ENCODE measurements at places on chromosomes 5 and 9.

GRCh38 chr5:176628406-176629228 lies 1.7 kb downstream of the SNCB start:
- DNase-seq, result no peak

GRCh38 chr5:97628031-97628430 lies 445.0 kb upstream of the RIOK2 start:
- no peak for DNase-seq

DNA sequence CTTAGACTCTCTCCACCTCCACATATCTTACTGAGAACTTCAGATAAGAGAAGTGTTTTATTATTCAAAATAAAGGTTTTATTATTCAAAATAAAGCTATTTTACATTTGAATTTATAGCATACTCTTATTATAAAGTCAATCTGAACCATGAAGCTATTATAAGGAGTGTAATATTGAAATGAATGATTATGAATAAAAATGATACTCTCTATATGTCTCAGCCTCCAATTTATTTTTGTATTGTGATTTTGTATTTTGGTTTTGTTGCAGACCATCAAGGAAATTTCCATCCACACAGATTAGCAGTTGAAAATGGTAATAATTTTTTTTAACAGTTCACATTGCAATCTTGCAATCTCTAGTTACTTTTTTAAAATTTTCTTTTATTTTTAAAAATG lies 10.2 kb downstream of the FOCAD start:
- DNase-seq, result no peak

DNA sequence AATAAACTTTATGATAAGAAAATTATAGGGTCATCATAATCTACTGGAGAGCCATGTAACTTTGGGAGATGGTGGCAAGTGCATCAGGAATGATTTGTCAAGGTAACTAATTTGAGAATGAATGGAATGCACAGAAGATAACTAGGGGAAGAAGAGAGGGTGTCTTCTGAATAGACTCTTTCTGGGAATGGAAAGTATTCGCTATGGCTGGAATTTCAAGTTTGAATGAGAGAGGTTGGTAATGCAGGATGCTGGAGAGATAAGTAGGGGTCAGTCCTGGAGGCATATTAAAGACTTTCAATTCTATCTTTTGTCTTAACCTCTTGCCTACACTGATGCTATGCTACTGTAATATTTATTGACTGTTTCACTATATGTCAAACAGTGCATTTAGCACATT lies 714.2 kb downstream of the CETN3 start:
- no peak for DNase-seq

DNA sequence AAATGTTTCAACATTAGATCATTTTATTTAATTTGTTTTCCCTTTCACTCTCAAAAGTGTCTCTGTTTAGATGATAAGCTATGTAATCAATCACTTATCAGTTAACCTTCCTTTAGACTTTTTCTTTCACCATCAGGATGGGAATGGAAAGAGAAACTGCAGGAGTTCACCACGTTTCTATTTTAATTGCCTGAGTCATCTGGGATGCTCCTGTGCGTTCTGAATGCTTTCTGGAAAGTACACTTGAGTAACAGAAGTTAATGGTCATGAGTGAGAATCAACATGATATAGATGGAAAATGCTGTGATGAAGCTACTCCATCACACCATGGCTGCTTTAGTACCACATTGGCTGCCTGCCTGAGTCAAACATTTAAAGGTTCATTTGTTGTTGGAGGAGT lies 783.3 kb upstream of the CDH9 start:
- DNase-seq, result no peak

GRCh38 chr5:66015196-66015960 lies 89.0 kb downstream of the ERBIN start:
- DNase-seq, result no peak

DNA sequence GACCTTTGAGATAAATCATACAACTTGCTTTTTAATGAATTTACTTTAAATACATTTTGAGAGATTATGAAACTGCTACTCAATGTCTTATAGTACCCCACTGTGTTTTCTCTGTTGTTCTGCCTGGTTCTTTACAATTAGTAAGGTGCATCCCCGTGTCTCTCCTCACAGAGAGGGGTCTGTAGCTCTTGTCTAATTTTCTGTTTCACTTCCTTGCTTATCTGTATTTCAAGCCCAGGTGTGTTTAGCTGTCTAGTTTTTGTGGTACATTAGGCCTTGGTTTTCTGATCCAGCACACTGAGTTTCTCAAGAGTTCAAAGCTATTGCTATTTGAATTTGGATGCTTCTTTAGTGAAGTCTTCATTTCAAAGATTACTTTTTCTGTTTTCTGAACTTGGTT lies 105.1 kb downstream of the MAST4 start:
- DNase-seq, result no peak

DNA sequence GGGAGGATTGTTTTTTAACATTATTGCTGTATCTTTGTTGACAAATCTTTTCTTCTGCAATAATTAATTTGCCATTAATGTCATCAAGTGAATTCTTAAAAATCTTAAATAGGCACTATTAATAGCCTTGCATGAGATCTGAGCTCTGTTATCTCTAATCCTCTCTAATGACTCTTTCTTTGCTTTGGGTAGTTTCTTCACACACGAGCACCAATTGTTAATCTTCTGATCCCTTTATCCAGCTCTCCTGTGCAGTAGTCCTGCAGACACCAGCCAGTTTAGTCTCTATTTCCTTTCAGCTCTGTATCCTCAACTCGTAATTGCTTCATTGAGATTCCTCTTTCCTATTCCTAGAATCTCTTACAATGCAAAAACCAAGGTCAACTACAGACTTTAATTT lies 8.1 kb downstream of the SPINK14 start:
- DNase-seq, result no peak

DNA sequence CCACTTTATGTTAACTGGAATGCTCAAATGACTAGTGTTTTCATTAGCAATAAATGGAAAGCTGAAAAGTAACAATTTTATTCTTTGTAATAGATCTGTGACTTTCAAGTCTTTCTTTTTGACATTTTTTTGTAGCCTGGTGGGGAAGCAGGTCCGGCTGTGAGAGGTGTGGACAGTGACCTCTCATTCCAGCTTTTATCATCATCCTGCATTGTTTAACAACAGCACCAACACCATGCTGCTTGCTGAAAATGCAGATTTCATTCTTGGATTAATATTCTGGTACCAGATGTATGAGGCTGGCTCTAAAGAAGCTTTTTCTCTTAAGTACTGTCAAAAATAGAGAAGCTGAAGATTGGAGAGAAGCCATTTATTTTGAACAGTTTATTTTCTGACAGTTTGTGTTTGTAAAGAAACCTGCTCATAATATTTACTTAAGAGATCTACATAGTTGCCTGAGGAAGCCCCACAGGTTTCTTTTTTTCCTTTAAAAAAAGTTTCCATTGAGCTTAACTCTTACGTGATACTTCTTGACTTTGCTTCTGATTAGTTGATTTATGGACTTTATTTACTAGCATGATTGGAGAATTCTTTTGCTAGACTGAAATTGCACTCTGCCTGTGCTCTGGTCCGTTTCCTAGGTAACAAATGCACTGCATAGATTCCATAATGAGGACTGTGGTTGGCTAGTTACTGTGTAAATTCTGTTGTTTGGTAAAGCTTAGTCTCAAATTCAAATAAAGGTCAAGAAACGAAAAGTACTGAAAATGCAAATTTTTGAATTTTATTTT lies 3.4 kb downstream of the KIAA1958 start:
- DNase-seq, result no peak

DNA sequence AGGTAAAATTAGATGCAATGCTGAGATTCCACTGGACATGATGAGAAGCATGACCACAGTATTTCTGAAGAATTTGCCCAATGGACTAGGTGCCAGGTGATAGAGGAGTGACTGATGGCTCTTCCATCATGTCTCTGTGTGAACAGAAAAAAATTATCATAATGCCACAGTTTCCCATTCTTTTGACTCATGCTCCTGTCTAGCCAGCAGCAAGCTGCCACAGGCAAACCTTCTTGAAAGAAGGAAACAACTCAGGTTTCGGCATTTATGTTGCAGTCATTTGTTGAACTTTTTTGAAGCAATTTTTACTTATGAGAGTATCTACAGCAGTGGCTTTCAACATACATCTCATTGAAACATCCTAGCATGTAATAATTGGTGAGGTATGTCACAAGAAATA lies 284.8 kb upstream of the CD180 start:
- no peak for DNase-seq

DNA sequence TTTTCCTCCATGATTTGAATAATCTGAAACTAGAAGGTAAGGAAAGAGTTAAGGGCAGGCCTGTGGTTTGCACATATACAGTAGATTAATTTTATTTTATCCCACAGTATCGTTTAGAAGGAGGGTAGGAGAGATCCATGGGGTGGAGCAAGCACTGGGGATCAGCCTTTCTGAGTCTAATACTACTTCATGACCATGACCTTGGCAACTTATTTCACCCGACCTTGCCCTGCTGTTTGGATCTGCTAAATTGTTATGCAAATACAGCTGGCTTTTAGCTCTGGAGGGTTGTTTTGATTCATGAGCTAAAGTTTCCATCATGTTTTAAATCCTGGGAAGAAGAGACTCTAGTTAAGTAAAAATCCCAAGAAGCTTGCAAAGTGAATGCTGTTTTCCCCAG lies 864 bp upstream of the GRIN3A start:
- no peak for DNase-seq

DNA sequence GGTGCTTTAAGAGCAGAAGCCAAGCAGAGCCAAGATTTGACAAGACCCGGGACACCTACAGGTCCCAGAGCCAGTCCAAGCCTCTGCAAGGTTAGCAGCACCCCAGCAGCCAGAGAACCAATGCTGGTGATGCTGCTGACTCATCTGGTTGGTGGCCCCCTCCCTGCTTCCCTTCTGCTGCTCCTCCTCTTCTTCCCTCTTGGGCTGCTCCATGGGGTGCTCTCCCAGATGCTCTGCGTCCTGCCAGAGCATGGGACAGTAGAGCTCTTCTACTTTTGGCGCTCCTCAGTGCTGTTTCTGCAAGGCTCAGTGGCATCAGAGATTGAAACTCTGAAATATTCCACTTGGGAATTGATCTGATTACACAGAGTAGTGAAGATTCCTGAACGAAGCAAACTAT lies 76.1 kb upstream of the SAP30L start:
- DNase-seq, result no peak

GRCh38 chr5:50738864-50739263 lies 72.4 kb downstream of the PARP8 start:
- no peak for DNase-seq

- no peak for DNase-seq
These were observed 8.6 kb upstream of the PCDHB1 start for GRCh38 chr5:141042555-141042954.

- no peak for DNase-seq
These were observed 88.6 kb upstream of the FBN2 start for GRCh38 chr5:128626536-128627090.

GRCh38 chr5:121033334-121033733 lies 569.2 kb downstream of the PRR16 start:
- DNase-seq, result no peak

DNA sequence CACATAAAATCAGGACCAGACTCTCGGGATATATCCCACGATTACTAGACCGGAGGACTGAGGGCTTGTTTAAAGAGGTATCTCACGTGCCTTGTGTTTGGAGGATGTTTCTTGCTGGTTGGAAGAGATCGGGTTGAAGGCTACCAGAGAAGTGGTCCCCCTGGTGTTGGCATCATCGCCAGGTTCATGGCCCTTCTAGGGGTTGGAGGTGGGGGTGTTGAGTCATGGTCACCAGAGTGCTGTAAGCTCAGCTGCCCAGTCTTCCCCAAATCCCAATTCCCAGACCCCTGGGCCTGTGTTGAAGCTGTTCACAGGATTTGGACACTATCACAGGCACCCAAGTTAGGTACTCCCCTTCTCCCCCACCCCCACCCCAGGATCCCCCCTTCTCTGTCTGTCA lies 29.1 kb upstream of the PRDM12 start:
- DNase-seq, result no peak

DNA sequence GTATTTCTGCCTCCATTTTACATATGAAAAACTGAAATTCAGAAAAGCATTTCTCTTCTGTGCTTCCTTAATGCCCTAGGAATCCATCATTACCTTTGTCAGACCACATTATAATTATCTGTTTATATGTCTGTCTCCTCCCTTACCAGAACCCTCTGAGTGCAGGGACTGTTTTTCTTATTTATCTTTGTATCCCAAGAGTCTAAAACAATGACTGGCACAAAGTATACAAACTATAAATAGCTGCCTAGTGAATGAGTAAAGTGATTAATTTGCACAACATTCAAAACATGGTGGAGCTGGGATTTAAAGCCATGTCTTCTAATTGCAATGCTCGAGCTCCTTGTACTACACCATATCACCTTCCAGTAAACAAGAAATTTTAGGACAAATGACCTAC lies 49.3 kb upstream of the HK3 start:
- DNase-seq, result no peak

GRCh38 chr5:160382346-160382745 lies 11.9 kb upstream of the C1QTNF2 start:
- DNase-seq, result no peak

GRCh38 chr5:93894601-93895354 lies 153.4 kb upstream of the POU5F2 start:
- no peak for DNase-seq

DNA sequence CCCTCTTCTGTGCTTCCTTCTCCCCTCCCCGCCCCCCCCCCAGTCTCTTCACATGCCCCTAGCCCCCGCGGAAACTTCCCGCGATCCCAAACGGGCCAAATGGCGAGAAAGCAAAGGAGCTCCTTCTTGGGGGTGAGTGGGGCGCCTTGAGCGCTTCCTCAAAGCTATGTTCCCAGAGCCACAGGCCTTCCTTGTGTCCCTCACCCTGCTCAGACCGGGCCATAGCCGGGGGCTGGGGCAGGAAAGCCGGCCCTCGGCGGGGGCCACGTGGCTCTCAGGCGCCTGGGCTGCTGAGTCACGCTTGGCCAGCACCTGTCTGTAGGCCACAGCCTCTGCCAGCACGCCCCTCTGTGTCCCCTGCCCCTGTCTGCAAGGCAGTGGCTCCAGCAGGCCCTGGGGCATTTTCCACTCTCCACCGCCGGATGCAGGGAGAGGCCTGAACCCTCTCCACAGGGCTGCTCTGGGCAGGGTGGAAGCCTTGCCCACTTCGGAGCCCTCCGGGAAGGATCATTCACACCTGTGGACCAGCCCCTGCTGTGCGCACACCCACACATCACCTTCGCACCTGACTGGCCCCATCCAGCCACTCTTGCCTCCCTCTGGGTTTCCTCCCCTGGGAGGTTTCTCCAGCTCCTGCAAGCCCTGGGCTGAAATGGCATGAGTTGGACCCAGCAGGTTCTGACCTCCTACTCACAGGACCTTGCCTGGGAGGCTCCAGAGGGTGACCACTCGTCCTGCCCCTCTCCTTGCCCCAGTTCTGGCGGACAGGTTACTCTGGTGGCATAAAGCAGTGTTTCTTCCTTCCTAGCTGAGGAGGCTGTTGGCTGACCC lies 1.2 kb upstream of the SQSTM1 start:
- DNase-seq, result peak; percentile 74

DNA sequence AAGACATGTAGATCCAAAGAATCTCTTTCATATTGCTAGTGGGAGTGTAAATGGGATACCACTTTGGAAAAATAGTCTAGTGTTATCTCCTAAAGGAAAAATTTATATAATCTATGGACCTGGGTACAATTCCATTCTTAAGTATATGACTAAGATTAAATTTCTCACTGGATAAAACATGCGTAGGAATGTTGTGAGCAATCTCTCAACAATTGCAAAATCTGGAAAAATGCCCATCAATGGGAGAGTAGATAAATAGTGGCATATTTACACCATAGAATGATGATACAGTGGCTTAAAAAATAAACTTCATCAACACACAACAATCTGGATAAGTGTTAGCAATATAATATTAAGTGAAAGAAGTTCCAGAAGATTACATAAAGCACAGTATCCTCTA lies 469.5 kb downstream of the MAN2A1 start:
- DNase-seq, result no peak

GRCh38 chr9:30796764-30797163 lies 1587.7 kb upstream of the ACO1 start:
- peak; percentile 59 for DNase-seq

GRCh38 chr9:98094316-98094715 lies 24.7 kb downstream of the TRIM14 start:
- no peak for DNase-seq
